Activated gamma-delta T cell treated with Interleukin-2 at 50 U/mL for 16 hours (primary cell): ENCODE measurements at places on chromosomes 12 and 14.

- DNase-seq: no peak
These were observed 13.6 kb upstream of the GSG1 start for GRCh38 chr12:13117029-13117428.

DNA sequence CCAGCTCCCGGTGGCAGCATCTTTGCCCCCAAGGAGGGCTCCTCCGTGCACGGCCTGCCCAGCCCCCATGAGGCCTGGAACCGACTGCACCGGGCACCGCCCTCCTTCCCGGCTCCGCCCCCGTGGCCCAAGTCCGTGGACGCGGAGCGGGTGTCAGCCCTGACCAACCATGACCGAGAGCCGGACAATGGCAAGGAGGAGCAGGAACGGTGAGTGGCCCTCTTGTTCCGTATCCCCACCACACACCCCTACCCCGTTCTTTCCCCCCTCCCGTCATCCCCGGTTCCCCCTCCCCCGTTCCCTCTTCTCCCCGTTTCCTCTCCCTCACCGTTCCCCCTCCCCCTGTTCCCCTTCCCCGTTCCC, 28.3 kb downstream of the LRCOL1 start:
- DNase-seq: no peak

GRCh38 chr12:127678945-127679344, 588.0 kb upstream of the TMEM132C start:
- DNase-seq: no peak

DNA sequence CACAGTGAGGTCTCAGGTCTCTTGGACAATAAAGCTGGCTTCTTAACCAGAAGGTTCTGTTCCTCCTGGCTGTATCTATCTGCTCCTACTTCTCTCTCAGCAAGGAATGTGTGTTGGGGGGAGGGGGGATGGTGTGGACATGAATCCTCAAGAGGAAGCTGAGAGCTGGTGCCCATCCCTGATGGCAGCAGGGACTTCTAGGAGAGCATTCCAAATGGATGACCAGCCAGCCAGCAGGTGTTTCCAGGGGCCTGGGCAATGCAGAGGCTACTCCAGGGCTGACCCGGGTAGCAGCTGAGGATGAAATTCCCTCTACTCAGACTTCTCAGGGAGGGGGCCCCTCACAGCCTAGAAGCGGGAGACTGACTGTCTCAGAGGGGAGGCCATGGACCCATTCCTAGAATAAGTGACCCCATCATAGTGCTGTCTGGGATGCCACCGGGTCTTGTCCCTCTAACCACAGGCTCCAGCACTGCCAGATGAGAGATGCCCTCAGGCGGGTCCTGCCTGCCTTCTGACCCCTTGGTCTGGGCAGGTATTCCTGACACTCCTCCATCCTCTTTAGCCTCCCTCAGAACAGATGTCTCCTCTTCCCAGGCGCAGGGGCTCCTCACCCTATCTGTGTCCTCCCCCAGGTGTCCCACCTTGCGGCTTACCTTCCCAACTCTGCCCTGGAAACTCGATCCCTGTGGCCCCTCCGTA, 1.2 kb downstream of the RAB15 start:
- no peak for DNase-seq

GRCh38 chr12:29781705-29782266, 2.0 kb downstream of the TMTC1 start:
- no peak for DNase-seq

DNA sequence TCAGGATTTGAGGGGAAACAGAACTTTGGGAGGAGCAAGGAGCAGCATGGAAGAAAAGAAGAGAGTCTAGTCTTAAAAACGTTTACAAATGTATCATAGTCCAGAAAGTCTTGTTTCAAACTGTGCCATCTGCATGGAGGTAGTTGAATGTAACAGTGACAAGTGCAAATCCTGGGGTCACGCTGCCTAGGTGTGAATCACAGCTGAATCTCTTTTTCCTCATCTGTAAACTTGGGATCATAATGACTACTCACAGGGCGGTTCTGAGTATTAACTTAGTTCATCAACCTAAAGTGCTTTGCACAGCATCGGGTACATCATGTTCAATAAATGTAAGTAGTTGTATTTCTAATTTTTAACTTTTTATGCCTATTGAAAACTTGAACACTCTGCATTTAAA, 208.5 kb downstream of the CHST11 start:
- DNase-seq: no peak

DNA sequence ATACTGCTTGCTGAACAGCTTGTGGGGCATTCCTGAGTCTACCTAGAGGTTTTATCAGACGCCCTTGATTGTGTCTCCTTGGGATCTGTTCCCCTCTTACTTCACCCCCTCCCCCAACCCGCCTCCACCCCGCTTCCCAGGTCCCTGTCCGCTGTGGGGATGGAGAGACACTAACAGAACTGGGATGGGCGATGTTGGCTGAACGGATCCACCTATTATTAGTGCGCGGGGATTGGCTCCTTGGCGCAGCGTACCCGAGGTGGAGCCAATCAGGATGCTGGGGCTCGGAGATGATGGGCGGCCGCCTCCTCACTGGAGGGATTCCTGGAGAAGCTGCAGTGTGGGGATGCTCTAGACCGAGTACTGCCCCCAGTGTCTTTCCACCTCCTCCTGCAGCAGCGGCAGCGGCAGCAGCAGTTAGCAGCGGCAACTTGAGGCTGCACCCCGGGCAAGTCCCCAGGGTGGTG, at the start of gene SYT1:
Gene SYT1, plus strand, starts transcription at position 372 of the 467 bp plus-strand sequence.
- DNase-seq: no peak

DNA sequence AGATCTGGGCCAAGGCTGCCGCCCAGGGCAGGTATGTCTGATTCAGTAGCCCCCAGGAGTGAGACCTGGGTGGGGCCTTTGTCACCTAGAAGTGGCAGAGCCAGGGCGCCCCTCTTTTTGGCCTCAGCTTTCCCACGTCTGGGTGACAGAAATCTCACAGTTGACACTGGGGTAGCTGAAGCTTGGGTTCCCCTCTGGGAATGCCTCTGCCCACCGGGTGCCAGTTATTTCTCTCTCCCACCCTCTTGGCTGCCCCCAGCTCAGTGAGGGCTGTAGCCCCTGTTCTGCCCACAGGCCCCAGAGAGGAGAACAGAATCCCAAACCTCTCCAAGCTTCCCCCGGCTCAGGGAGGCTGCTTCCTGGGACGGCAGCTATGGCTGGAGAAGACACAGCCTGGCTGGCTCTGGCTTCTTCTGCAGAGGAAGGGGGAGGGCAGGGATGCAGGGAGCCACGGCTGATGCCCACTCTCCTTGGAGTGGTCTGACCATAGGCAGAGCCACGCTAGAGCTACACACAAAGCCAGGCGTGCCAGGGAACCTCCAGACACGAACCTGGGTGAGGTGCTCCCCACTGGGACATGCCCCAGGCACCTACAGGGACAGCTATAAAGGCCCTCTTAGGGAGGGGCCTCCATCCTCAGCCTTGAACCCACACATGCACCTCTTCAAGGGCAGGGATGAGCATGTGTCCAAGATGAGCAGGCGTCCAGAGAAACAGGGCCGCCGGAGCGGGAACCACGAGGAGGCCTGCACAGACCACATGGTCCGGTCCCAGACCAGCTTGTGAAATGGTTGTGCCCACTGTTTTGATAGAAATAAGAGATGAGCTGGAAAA, 51.7 kb downstream of the BEGAIN start:
- DNase-seq: no peak
